ENCODE measurements at places on chromosomes 5 and 9. TPM values are rescaled to one million over a fixed set of nuclear protein-coding genes. Genes with fewer than 3 reads are reported as not detected.

SLC6A18 gene
- total RNA-seq, result not detected

- no peaks in the 10 kb centered on the region for H3K27me3 ChIP-seq
- no peaks in the 10 kb centered on the region for H3K4me1 ChIP-seq
- no peak overlapping the region for H3K27ac ChIP-seq
- no peak for DNase-seq
- H3K4me3 ChIP-seq, result no peak overlapping the region
These were observed 327.0 kb upstream of the KLF4 start for GRCh38 chr9:107816561-107817021.

DNA sequence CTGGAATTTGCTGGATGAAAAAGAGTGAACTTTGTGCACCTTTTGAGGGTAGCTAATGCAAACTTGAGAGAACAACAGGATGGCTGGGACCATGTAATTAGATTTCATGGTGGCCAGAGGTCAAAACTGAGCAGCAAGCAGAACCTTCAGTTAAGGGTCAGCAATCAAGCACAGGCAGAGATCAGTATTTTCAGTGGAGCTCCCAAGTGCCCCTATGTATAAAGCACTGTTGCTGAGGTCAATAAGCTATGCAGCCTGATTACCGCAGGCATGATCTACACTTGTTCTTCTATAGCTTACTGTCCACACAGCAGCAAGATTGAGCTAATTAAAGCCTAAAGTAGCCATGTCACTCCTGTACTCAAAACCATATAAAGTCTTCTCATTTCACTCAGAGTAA lies 62.1 kb upstream of the TMC1 start:
- peak overlapping the region; percentile 85 for H3K27ac ChIP-seq
- no peak overlapping the region for H3K4me3 ChIP-seq
- no peaks in the 10 kb centered on the region for H3K36me3 ChIP-seq
- peaks cover 15% of the 10 kb centered on the region for H3K4me1 ChIP-seq
- H3K27me3 ChIP-seq, result no peaks in the 10 kb centered on the region

GRCh38 chr5:132388244-132389050 lies 18.9 kb downstream of the SLC22A5 start:
- no peaks in the 10 kb centered on the region for H3K27me3 ChIP-seq
- H3K27ac ChIP-seq, result peak overlapping the region; percentile 87
- no peak overlapping the region for H3K4me3 ChIP-seq
- no peaks in the 10 kb centered on the region for H3K36me3 ChIP-seq
- no peak for DNase-seq

DNA sequence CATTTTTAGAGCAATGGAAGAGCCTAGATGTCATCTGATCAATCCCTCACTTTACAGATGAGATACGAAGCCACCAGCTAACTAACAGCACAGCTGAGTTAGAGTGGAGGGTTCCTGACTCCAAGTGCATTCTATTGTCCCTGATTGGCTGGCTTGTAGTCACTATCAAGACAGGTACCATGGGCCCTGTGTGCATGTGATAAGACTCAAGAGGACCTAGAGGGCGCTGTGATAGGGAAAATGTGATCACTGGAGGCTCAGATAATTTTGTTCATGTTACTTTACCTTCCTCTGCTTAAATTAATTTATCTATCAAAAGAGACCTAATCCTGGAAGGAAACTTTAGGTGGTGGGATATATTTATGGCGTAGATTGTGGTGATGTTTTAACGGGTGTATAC lies 19.5 kb upstream of the SNAPC3 start:
- no peak overlapping the region for H3K27ac ChIP-seq
- no peak for DNase-seq
- H3K4me3 ChIP-seq, result no peak overlapping the region
- peaks cover under 1% of the 10 kb centered on the region for H3K4me1 ChIP-seq
- H3K36me3 ChIP-seq, result peaks cover 5% of the 10 kb centered on the region

DNA sequence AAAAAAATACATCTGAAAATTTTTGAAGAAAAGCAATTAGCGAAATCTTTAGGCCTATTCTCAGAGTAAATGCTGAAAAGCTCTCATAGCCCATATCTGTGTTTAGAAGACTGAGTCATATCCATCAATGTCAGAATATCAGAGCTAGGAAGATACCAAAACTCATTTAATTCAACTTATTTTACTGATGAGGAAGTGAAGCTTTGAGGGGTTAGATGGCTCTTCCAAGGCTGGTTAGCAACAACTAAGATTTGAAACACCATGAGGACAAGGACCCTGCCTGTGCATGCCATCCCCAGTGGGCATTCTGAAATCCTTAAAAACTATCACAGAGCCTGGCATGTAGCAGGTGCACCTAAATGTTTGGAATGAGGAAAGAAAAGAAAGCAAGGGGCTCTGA lies 2.5 kb downstream of the FREM1 start:
- no peak overlapping the region for H3K27ac ChIP-seq
- no peaks in the 10 kb centered on the region for H3K36me3 ChIP-seq
- no peak overlapping the region for H3K4me3 ChIP-seq
- H3K4me1 ChIP-seq, result no peaks in the 10 kb centered on the region
